ENCODE measurements at places on chromosomes 12 and 14. TPM values are rescaled to one million over a fixed set of nuclear protein-coding genes. Genes with fewer than 3 reads are reported as not detected.

- DNase-seq: no peak
Measured at GRCh38 chr12:3551976-3552725, 61.1 kb downstream of the PRMT8 start.

The CMKLR1 gene
- total RNA-seq: 26.6 TPM

The LMO3 gene
- total RNA-seq: 2.3 TPM

The ZFYVE1 gene
- total RNA-seq: 26.7 TPM

The CLEC1A gene
- total RNA-seq: 2.9 TPM

DNA sequence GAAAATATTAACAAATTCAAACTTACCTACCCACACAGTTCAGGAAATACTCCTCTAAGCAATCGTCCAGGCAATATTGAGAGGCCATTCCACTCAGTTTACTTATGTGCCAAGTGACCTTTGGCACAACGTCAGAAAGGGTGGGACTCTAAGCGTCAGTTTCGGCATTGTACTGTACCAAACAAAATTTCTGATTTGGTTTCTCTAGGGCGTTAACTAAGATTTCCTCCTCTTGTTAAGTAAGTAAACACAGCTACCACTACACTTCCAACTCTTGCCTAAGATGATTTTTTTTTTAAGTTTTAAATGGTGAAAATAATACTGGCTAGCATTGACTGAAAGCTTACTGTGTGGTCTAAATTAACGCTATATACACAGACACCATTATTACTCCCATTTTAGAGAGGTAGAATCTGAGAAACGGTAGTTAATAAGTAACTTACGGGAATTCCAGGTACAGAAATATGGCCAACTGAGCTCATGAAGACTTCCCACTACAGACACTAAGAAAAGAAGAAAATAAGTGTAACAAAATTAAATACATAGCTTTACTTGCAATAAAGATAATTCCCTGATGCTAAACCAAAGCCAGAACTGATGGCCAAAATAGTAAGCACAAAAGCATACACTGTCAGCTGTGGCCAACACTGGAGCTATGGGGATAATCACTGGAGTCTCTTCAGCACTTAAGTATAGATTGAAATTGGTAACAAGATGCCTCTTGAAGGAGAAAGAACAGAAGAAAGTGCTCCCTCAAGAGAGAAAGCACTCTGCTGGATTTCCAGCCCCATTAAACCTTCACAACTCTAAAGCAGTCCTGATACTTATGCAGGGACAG is 76.1 kb downstream of the EPS8 start:
- no peak for DNase-seq

DNA sequence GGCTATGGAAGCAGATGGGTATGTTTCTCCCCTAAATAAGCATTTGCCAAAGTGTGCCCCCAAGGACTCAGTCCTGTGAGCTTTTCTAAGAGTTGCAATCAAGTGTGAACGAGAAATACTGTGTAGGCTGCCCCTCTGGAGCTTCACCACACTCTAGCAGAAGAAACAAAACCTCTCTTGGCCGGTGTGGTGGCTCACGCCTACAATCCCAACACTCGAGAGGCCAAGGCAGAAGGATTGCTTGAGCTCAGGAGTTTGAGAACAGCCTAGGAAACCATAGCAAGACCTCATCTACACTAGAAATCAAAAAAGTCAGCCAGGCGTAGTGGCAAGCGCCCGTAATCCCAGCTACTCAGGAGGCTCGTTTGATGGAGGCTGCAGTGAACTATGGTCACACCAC is 9.8 kb downstream of the VPS37B start:
- peak; percentile 24 for DNase-seq

DNA sequence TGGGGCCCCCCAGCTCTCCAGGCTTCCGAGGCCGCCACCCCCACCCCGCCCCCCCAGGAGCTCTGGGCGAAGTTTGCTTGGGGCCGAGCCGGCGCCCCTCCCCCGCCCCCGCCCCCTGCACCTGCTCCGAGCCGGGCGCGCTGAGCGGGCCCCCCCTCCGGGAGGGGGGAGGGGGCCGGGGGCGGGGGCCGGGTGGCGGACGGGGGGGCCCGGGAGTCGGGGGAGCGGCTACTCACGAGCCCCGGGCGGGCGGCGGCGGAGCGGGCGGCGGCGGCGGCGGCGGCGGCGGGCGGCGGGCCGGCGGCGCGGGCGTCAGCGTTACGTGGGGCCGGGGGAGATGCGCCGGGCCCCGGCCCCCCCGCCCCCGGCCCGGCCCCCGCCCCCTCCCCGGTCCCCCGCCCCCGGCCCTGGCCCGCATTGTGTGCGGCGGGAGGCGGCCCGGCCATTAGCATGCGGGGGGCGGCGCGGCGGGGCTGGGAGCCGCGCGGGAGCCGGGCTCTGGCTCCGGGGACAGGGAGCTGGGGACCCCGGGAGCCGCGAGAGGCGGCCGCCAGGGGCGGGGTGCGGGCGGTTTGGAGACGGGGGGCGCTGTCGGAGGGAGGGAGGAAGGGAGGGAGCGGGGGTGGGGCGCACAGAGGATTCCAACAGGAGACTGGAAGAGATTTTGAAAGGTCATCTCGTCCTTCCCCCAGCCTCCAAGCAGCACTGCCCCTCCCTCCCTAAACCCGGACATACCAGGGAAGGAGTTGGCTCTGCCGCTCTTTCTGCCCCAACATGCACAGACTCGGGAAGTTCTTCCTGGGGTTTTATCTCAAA is at the start of gene ZNF219:
ZNF219 (minus strand) TSS at position 580 of the 816 bp plus-strand sequence. CDS start 5,064 bp downstream, outside the sequence.
- DNase-seq: peak; percentile 86

The SOAT2 gene
- not detected for total RNA-seq

GRCh38 chr12:124993626-124994436 is at the start of gene BRI3BP:
Gene BRI3BP (plus strand): TSS chr12:124993645. CDS start chr12:124993791, 146 bp downstream.
- DNase-seq: no peak

DNA sequence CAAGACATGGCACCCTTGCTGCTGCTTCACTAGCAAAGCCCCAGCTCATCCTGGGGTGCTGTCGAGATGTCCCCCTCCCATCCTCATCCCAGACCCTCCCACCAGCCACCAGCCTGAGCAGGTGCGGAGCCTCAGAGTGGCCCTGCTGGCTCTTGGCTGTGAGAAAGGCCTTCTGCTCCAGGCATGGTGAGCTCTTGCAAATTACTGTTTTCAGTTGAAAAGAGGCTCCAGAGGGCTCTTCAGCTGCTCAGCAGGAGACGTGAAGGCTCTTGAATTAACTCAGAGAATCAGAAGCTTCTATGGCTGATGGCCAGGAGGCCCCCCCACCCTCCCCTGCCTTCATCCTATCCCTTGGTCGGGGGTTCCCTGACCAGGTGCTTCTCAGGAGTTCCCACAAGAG is 44.1 kb downstream of the WSCD2 start:
- DNase-seq: no peak

- DNase-seq: no peak
Measured at GRCh38 chr12:20415028-20415427, 46.7 kb downstream of the PDE3A start.

DNA sequence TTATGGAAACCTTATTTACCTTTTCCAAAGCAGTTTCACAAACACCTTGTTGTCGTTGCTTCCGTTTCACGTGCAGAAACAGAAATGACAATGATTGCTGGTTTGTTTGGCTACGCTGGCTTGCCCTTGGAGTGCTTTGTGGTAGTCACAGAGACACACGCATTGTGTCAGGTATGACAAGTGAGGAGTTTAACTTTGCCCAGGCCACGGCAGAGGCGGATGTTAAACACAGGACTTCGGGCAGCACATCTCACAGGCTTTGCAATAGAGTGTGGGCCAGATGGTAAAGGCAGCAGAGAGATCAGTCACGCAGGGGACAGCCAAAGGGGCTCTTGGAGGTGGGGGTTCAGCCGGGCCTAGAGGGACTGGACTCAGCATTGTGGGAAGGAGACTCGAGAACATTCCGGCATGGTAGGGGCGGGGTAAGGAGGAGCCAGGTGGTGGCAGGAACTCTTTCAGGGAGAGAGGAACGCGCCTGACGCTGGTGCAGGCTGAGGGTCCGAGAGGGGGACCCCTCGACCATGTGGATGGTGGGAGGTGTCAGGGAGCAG is 59.8 kb upstream of the KCNA1 start:
- DNase-seq: no peak

DNA sequence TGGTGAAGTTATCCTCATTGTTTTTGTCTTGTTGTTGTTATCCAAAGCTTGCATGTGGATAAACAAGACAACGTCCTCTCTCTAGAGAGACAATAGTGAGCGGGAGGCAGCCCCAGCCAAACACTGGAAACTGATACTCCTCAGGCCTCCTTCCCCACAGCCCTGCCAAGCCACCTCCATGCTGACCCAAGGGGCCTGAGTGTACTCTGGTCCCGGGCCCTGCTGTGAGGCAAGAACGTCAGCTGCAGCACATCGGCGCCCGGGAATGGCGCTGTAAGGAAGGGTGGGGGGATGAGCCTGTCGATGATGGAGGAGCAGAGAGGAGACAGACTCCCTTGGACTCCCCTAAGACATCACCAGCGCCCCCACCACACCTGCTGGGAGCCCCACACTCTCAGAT is 83.6 kb downstream of the ANO2 start:
- DNase-seq: no peak

The DPPA3 gene
- not detected for total RNA-seq

GRCh38 chr12:51357374-51358047 is 11.0 kb upstream of the CELA1 start:
- no peak for DNase-seq

- DNase-seq: no peak
Measured at GRCh38 chr14:29896354-29896821, 31.3 kb downstream of the PRKD1 start.

DNA sequence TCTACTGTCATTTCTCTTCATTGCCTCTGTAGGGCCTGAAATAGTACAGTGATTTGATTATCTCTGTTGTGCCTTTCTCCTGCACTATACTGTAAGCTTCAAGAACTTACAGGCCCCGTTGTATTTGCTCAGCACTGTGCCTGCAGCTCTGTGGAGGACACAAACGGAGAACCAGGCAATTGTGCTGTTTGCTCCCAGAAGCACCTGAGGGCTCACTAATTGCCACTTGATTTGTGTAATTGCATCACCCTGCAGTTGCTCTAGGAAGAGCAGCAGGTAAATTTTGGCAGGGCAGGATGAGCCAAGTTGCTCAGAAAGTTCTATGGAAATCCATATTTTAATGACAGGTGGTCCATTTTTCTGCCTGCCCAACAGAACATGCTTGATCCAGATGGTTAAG is 11.6 kb upstream of the KRT82 start:
- DNase-seq: no peak

DNA sequence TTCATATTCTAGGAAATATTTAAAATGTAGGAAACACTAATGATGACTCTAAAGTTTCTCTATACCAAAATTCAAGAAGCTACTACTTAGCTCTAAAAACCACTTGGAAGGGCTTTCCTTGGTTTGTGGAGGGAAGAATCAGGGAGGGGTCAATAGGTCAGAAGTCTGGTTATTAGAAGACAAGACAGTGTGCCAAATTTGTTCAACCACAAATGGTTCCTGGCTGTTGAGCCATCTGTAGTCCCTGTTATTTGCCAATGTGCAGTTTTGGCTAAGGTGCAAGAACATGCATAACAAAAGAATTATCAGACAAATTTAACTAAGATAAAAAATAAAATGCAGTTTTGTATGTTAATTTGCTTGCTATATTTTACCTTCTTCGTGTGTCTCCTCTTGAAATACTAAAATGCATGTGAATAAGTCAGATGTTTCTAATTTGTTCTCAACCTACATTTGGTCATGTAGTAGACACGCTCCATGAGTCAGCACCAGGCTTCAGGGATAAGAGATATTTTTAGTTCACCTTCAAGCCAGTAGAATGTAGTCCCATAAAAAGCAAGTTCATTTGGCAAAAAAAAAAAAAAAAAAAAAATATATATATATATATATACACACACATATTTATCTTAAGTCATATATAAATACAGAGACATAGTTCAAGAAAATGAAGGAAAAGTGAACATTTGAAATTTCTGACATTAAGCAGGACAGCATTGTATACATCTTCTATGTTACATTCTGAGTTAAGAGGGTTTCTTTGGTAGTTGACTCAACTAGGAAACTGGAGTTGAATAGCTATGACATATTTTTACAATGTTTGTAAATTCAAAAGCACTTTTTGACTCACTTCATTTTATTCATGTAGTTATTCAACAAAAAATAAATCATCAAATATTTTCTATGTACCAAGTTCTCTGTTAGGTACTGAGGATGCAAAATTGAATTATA is 123.3 kb downstream of the KCNC2 start:
- no peak for DNase-seq

GRCh38 chr14:99131632-99132271 is 140.2 kb downstream of the BCL11B start:
- DNase-seq: no peak

DNA sequence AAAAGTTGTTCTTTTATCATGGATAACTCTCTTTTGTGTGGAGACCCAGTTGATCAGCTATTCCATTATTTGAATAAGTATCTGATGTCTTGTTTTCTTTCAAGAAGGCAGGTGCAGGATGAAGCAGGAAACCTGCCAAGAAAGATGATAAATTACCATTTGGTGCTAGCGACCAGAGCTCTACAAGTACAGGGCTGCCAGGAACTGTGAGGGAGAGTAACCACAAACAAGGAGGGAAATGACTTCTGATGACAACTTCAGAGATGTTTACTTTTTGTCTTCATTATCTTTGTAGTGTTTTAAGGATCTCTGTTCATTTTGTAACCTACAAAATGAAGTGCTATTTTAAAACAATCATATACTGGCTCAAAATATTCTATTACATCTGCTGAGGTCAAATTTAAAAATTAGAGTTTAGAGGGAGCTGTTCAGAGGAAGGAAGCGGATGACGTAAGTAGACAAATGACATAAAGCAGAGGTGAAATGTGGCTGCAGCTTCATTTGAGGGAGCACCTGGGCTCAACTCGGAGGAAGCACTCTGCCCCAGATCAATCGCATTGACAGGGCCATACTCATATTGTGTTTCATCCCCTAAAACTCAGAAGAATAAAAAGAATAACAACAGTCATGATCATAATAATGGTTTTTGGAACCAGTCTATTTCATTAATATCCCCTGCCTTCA is 226.8 kb downstream of the C12orf42 start:
- no peak for DNase-seq

DNA sequence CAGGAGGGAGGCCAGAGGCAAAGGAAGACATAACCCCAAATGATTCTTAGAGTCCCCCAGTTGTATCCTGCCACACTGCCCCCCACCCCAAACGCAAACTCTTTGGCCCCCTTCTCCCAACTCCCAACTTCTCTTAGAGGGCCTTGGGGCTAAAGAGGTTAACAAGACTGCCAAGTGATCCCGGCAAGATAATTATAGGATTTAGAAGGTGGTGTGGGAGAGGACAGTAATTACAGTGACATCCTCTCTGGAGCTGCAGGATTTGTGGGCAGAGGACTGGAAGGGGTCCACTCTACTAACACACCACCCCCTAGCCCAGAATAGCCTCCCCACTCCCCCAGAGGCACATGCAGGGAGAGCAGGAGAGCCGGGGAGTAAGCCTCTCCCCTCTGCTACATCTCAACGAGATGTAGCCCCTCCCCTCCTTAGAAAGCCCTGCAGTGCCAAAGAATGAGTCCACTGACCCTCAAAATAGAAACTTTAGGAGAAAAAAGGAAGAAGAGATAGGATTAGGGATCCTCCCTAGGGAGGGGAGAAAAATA is 5.3 kb upstream of the GDF11 start:
- no peak for DNase-seq

The MMP14 gene
- 55.7 TPM for total RNA-seq

GRCh38 chr12:75746621-75747020 is 235.2 kb upstream of the KRR1 start:
- no peak for DNase-seq

All from adrenal gland (tissue), 19 donors.